ENCODE measurements at places on chromosomes 3 and 15.

DNA sequence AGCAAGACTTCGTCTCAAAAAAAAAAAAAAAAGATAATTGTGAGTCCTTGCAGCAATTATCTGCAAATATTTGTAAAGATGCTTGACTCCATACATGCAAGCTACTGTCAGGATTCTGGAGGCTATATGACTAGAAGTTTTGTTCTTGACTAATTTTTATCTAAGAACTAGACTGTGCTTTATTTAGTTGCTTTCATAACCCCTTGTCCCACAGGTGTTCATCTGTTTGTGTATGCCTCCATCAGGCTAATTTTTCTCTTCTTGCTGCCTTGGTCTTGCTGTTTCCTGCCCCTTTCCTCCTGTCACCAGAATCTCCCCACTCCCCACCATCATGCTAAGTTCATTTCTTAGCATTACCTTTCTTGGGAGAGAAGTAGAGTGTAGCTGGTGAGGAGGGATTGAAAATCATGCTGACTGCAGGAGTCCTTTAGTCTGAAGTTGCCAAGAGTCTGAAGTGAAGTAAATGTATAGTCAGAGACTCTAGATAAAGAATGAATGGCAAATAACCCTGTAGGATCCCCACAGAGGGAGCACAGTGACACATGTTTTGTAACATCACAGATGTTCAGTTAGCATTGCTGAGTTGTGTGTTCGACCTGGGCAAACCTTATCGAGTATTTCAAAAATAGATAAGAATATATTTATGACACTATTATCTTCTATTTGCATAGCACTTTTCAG lies 12.5 kb downstream of the ST3GAL6 start:
- no peak for DNase-seq

- DNase-seq: no peak
Observed at GRCh38 chr3:179460260-179460659, 9.0 kb upstream of the GNB4 start.

- no peak for DNase-seq
Observed at GRCh38 chr15:22257047-22258008, 177.0 kb downstream of the OR4M2 start.

DNA sequence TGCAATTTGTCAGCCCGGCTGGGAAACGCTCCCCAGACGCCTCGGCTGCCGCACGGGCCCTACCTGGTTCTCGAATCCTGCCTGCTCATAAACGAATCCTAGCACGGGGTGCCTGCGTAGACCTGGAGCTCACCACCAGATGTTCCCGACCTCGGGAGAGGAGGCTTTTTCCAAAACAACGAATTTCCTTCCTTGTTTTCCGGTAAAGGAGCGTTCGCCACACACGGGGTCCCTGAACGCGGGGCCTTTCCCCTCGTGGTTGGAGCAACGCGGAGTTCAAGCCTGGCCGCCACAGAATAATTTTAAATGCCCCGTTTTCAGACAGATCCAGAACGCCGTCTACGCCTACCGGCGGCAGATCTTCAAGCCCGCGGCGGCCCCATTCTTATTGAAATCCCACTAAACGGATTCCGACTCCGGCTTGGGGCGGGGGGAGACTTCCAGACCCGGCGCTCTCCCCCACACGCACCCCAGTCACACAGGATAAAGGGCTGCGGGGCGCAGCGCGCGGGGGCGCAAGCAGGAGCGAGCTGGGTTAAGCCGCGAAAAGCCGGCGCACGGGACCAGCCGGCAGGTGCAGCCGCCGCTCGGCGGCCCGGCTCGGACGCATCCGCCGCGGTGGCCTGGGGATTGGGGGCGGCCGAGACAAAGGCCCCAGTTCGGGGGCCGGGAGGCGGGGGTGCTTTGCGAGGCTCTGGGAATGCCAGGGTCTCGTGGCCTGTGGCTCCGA lies 895 bp downstream of the GATA2 start:
- no peak for DNase-seq

DNA sequence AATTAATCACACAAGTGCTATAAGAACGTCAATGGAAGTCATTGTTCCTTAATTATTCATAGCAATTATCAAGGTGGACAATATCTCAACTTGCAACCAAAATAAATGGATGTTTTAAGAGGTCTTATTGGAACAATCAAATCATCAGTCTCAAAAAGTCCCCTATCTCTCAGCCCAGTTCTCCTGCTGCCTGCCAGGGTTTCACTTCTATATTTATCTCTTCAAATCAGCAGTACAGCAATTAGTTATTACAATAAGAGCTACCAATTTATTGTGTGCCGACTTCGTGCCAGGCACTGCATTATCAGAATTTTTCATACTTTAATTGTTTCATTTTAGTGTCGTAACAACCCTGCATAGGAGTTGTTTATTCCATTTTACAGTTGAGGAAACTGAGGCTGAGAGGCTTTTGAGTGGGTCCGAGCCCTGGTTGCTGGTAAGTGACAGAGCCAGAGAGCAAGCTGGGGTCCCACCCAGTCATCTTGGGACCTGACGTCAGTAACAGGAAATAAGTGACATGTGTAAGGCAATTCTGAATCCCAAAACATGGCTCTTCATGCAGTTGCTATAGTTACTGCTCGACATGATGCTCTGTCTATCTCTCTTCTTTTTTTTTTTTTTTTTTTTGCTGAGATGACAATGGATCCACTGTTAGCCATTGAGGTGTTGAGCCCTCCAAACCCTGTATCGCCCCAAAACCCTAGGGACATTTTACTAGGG lies 8.8 kb upstream of the KCTD6 start:
- DNase-seq: no peak

DNA sequence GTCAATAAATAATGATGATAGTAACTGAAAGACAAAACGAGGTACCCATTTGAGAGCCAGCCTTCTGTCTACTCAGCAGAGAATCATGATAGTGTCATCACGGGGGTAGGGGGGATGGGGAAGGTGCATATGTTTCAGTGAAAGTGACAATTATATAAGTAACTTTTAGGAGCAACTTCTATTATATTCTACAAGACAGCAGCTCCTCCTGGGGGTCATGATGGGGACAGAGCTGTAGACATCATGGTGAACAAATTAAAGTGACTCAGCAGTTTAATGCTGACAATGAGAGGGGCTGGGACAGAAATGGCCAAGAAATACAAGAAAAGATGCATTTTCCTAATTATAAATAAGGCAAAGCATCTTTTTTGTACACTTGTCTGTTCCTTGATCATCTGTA lies 11.8 kb downstream of the CAPN3 start:
- DNase-seq: no peak

DNA sequence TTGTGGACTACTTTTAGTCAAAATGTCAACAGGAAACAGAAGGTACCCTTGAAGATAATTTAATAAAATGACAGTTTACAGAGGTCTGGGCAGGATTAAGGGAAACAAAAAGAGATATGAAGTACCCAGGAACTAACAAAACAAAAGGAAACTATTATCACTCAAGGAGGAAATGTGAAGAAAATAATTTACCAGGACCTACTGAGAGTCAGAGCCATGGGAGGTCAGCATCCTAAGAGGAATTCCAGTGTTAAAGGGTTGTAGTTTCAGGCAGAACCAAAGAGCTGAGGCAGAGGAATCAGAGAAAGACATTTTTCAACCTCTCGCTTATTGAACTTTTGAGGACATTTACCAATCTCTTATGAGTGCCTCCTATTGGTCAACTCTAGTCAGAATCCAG lies 408.9 kb upstream of the CBLB start:
- no peak for DNase-seq

DNA sequence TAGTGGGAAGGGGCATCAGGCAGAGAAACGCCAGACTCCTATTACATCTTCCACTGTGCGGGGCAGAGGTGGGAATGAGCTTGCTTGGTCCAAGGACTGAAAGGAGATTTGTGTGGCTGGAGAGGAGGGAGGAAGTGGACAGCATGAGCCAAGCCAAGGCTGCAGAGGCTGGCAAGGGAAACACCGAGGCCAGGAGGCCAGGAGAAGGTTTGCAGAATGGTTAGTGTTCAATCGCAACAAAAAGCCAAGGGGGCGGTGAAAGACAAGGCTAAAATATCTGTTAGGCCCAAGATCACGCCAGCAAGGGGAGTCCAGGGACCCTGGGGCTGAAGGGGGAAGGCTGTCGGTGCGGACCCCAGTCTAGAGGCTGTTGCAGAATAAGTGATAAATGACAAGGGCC lies 75.8 kb downstream of the CPN2 start:
- no peak for DNase-seq

DNA sequence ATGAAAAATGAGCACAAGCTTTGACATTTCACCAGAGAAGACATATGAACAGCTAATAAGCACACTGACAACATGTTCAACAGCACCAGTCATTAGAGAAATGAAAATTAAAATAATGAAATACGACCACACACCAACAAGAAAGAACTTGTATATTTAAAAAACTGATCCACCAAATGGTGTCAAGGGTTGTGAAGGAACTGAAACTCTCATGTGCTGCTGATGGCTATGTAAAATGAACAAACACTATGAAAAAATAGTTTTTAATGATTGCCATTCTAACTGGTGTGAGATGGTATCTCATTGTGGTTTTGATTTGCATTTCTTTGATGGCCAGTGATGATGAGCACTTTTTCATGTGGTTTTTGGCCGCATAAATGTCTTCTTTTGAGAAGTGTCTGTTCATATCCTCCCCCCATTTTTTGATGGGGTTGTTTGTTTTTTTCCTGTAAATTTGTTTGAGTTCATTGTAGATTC lies 193.8 kb downstream of the SCAPER start:
- no peak for DNase-seq

DNA sequence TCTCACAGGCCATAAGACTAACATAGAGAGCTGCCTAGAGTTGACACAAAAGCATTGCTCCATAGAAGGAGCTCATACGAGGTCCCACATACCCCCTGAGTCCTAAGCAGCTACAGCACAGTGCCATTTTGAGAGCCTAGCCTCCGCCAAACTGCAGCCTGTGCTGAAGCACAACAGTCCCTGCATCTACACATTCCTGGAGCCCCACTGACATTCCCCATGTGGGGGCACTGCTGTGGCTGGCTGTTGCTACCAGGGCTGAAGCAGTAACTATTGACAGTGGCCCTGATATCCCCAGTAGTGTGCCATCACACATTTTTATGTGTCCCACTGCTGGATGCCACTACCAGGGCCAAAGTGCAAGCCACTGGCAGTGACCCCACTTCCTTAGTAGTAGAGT lies 80.3 kb downstream of the CERS3 start:
- DNase-seq: no peak

- no peak for DNase-seq
Observed at GRCh38 chr15:68463444-68463843, 31.5 kb upstream of the ITGA11 start.
